ENCODE measurements at places on chromosomes 2 and 18. TPM values are rescaled to one million over a fixed set of nuclear protein-coding genes. Genes with fewer than 3 reads are reported as not detected.

DOK6 gene
- total RNA-seq = 2.3 TPM

KIAA2012 gene
- total RNA-seq = not detected

SLC9A4 gene
- 7.6 TPM for total RNA-seq

GRCh38 chr2:188870289-188870688 is 103.9 kb upstream of the COL3A1 start:
- peak; percentile 6 for DNase-seq

- no peak for DNase-seq
Measured at GRCh38 chr2:104976603-104977120, 61.2 kb upstream of the MRPS9 start.

DNA sequence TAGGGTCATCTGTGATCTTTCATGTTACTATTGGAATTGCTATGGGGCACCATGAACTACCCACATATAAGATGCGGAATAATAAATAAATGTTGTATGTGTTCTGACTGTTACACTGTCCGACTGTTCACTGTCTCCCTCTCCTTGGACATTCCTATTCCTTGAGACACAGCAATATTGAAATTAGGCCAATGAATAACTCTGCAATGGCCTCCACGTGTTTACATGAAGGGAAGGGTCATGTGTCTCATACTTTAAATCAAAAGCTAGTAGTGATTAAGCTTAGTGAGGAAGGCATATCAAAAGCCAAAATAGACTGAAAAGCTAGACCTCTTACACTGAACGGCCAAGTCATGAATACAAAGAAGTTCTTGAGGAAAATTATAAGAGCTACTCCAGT is 751.3 kb downstream of the SOCS6 start:
- DNase-seq = no peak

DNA sequence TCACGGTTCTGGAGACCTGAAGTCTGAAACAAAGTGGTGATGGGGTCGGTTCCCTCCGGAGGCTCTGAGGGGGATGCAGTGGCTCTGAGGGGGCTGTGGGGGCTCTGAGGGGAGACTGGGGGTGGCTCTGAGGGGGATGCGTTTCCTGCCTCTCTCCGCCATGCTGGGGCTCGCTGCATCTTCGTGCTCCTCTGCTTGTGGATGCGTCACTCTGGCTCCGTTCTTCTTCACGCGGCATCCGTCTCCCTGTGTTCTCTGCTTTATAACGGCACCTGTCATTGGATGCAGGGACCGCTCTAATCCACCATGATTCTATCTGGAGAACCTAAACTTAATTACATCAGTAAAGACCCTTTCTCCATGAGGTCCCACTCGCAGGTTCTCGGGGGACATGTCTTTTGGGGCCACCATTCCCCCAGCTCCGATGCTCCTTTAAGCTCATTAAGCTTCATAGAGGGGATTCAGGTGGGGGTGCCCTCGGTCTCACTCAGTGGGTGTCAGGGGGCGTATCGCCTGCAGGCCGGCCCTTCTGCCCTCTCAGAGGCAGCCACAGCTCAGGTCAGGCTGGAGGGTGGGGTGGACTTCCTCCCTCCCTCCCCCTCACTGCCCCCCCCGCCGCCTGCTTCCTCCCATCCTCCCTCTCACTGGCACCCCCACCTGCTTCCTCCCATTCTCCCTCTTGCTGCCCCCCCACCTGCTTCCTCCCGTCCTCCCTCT is 18.4 kb downstream of the RTP5 start:
- DNase-seq = no peak

DNA sequence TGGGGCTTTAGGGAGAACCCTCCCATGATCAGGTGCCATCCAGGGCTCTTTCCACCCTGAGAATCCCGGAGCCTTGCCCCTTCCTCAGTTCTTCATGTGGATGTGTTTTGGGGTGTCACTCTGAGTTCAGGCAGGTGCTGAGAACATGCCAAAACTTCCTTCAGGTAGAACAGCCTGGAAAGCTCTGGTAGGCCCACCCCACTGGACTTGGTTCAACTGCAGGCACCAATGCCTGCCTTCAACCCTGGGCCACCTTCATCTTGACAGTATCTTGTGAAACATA is 85.8 kb downstream of the EPAS1 start:
- DNase-seq = no peak

- DNase-seq = peak; percentile 95
Measured at GRCh38 chr2:141323571-141323970, 807.2 kb downstream of the LRP1B start.

DNA sequence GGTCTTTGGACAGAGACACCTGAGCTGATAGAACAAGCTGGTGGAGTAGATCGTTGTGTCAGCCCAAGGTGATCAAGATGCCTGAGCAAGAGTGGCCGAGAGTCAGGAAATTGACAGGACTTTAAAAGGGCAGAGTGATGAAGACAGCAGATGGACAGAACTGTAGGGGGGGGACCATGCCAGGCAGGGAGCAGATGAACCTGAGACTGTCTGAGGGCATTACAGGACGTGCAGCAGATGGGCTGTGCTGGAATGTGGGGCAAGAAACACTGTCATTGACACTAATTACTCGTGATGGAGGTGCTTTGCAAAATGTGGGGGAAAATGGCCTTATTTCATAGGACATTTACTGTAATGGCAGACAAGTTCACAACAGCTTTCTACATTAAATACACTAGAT is 225.0 kb downstream of the THSD7B start:
- no peak for DNase-seq

GRCh38 chr2:217099561-217099960 is 239.7 kb upstream of the TNP1 start:
- peak; percentile 22 for DNase-seq

- DNase-seq = no peak
Measured at GRCh38 chr2:10473121-10473756, 25.1 kb upstream of the ODC1 start.

DNA sequence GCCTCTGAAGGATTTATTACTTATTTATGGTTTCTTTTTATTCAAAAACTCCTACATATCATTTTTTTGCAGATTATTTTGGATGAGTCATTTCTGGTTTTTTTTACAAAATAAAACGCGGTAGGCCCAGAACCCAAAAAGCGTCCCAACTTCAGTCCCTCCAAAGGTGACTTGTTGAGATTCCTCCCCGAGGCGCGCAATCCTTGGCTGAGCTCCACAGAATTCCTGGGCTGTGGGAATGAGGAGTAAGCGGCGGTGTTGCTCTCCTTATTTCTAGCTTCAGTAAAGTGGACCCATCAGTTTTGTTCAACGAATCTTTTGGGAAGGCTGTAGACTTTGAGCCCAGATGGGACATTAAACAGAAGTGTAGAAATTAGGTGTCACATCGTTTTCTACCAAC is 67.0 kb upstream of the RMP24 start:
- DNase-seq = no peak

DNA sequence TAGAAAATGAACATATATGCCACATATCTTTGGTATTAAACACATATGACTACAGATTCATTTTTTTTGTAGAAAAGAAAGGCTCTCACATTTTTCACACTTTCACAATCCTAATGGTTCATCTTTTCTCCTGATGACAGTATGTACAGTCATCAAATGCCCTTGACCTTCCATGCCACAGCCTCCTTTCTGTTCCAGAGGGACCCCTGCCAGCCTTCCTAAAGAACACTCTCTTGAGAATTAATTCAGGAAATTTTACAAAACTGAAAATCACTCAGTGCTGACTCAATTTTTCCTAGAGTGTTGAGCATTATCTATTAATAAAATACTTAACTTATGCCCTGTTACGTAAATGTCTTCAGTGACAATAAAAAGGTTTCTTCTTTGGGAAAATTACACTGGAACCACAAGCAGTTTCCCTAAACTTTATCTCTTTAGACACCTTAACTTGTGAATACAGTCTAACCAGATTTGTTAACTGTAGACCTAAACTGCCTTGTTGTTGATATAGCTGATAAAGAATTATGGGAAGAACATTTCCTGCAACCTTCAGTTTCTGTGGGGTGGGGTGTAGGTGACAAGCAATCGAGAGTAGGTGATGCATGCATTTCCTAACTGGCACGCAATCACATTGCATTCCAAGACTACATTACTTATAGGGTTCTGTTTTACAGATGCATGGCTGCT is 15.3 kb upstream of the ACOXL start:
- peak; percentile 7 for DNase-seq

DNA sequence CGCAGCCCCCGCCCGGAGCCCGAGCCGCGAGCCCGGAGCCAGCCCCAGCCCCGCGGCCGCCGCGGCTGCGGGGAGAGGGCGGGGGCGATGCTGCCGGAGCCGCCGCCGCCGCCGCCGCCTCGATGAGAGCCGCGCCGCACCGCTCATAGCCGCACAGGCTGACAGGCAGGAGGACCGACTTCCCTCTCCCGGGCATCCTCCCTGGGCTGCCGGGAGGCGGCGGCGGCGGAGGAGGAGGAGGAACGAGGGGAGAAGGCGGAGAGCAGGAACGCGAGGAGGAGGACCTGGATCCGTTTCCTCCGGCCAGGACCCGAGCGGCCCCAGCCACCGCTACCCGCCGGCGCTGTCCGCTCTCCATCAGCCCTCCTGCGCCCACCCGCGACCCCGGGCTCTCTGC is 370 bp downstream of the KLHL29 start:
- DNase-seq = no peak

GRCh38 chr2:168348076-168348475 is 100.7 kb upstream of the STK39 start:
- peak; percentile 21 for DNase-seq

- DNase-seq = no peak
Measured at GRCh38 chr18:45317948-45318640, 297.2 kb upstream of the SLC14A2 start.

- peak; percentile 42 for DNase-seq
Measured at GRCh38 chr2:74671479-74671878, 17.4 kb downstream of the SEMA4F start.

- no peak for DNase-seq
Measured at GRCh38 chr18:41886126-41886807, 68.8 kb upstream of the PIK3C3 start.
